ENCODE measurements at places on chromosomes 5 and 9.

DNA sequence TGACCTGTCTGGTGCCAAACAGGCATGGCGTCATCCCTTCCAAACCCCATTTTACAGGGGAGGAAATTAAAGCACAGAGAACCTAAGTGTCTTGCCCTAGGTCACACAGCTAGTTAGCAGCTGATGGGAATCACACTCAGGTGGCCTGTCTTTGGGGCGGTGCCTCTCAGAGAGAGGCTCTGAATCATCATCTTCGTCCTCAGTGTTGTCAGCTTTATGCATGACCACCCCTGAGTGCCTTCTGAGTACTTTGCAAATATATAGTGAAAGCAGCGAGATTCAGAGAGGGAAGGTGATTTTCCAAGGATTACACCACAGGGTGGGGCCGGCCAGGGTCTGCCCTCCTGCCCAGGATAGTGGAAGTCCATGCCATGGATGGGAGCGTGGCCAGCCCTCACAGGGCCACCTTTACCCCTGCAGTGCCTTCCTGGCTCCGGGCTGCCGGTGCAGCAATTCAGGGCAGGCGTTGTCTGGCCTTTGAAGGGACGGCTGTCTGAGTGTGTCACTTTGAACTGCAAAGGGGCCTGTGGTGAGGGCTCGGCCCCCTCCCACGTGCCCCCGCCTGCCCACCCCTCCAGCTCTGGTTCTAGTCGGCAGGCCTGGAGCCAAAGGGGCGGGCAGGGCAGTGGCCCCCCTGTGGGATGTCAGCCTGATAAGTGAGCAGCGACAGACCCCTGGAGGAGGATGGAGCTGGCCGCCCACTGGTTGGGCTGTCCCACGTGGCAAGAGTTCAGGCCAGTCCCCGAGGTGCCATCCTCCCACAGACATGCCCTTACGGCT, 16.9 kb downstream of the LMX1B start:
- DNase-seq, result no peak

GRCh38 chr5:172194985-172195774, 1.2 kb downstream of the EFCAB9 start:
- DNase-seq, result peak; percentile 49

- peak; percentile 68 for DNase-seq
Observed at GRCh38 chr5:135535820-135536801, at the start of gene NEUROG1. Gene NEUROG1 (minus strand): TSS chr5:135535964. CDS start chr5:135535690, 274 bp downstream.

- DNase-seq, result no peak
Observed at GRCh38 chr5:1493941-1494340, 29.8 kb downstream of the LPCAT1 start.

GRCh38 chr5:137598399-137598798, 99.3 kb upstream of the SPOCK1 start:
- no peak for DNase-seq

DNA sequence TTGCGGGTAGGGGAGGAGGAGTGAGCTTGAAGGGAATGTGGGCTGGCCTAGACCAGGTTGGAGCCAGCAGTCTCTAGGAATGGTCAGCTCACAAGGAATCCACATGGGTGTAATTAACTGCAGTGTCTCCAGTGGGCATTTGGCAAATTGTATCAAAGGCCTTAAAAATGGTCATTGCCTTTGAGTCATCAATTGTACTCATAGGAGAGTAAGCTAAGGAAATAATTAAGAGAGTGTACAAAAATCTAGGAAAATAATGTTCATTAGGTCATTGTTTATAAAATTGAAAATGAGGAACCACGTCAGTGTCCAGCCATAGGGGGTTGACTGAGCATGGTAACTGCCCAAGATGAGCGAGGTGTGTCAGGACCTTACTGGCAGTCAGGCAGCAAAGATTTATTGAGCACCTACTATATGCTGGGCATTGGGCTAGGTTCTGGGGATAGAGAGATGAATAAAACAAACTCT, 29.8 kb upstream of the RPL26L1 start:
- no peak for DNase-seq

- DNase-seq, result no peak
Observed at GRCh38 chr5:87169300-87169991, 98.2 kb upstream of the RASA1 start.

DNA sequence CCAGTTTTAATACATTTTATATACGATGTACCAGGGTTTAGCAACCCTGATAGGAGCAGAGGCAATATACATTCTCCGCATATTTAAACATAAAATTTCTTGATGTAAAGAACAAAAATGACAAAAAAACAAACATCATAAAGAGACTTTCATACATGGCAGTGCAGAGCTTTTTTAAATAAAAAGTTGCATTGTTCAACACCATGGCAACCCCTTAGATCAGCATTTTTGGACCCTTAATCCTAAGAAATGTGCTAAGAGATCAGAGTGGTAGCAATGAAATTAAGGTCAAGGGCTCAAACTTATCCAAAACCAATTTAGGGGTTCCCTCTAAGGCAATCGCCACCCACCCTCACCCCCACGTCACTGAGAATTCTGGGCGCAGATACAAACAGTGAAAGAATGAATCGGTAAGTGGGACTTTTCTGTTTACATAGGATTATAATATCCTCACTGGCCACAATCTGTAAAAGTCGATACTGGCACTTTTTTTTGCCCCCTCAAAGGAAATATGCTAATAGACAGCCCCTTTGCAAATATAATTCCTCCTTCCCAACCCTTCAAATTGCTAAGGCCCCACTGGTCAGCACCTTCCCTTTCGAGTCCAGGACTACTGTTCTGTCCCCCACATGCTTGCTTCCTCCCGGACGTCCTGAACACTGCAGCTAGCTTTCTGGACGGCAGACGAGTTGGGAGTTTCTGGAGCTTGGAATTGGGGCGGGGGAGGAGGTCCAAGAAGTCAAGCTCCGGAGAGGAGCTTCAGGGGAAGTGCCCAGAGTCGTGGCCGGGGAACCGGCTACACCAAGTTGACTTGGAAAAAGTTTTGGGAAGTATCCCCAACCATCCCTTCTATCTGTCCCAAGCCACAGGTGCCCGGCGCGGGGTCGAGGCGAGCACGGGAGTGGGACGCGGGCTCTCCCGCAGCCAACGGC, 2.2 kb downstream of the GAS1 start:
- peak; percentile 73 for DNase-seq

- DNase-seq, result no peak
Observed at GRCh38 chr9:27431543-27432147, 92.4 kb upstream of the IFNK start.

- DNase-seq, result no peak
Observed at GRCh38 chr5:27472871-27473270, 434.5 kb upstream of the CDH9 start.

DNA sequence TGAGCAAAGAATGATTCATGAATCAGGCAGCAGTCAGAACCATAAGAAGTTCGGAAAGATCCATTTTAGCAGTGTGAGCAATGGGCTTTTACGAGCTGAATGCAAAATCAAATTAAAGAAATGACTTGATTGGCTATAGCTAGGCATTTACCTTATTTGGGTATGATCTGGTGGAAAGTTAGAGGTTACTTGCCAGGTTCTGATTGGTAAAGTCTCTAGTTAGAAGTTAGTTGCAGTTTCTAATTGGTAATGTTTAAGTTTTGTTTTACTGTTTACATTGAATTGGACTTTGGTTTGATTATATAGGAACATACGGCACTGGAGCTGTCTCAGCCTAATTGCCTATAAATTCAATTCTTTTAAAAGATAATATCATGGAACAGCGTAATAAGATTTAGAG, 97.9 kb downstream of the ITGA1 start:
- DNase-seq, result no peak

GRCh38 chr5:112687306-112687705, 50.4 kb upstream of the APC start:
- DNase-seq, result no peak

DNA sequence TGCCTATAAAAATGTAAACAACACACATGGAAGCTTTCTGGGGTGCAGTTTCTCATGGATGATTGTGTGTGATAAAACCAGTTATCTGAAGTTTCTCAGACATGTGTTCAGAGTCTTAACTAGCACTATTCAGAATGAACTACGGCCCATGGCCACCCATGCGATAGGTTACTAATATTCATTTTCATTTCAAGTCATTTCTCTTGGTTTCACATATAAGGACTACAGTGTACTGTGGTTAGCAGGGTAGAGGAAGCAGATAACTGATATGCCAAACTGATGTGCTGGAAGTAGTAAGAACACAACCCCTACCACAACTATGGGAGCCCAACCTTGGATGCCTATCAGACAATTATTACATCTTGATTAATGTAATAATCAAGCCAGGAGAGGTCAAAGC, 372.1 kb downstream of the DTWD2 start:
- DNase-seq, result no peak

- DNase-seq, result peak; percentile 79
Observed at GRCh38 chr5:122908662-122909061, 63.2 kb downstream of the SNX24 start.

- no peak for DNase-seq
Observed at GRCh38 chr5:124438903-124439281, 307.5 kb downstream of the ZNF608 start.

- DNase-seq, result no peak
Observed at GRCh38 chr5:29367176-29367833, 1826.2 kb upstream of the CDH6 start.

DNA sequence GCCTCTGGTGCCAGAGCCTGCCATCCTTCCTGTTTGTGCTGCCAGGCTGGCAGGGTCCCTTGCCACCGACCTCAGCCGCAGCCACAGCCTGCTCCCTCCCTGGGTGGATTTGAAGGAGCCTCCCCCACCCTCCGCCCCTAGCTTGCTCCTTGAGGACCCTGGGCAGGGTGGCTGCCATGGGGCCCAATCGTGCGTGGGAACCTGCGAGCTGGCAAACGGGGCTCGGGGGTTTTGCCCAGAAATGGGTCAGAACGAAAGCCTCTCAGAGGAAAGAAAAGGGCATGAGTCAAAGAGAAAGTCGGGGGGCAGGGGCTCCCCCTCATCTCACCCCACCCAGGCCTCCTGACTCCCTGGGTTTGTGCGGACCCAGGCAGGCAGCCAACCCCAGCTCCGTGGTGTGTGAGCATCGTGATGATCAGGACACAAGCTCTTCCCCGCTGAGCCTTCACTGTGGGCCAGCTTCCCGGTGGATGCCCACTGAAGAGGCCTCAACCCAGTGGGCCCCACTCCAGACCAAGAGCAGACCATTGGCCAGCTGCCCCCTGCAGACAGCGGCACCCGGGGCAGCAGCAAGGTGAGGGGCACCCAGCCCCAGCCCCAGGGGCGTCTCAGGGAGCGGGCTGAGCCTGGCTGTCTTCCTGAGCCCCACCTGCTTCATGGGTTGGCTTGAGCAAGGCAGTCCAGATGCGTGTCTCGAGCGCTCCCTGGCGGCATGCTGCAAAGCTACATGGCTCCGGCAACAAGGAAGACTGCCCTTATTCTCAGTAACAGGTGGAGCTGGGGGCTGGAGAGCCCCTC, 3.0 kb upstream of the FUT7 start:
- peak; percentile 90 for DNase-seq

DNA sequence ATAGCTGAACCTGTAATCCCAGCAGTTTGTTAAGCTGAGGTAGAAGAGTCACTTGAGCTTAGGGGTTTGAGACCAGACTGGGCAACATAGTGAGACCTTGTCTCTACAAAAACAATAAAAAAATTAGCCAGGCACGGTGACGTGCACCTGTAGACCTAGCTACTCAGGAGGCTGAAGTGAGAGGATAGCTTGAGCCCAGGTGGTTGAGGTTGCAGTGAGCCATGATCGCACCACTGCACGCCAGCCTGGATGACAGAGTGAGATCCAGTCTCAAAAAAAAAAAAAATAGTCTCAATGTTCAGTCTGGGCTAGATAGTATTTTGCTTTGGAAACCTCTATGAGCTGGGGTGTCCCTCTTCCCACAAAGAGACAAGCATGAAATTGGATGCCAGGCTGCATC, 51.9 kb upstream of the IQGAP2 start:
- no peak for DNase-seq

- DNase-seq, result no peak
Observed at GRCh38 chr5:98784411-98784810, 10.9 kb downstream of the RGMB start.

DNA sequence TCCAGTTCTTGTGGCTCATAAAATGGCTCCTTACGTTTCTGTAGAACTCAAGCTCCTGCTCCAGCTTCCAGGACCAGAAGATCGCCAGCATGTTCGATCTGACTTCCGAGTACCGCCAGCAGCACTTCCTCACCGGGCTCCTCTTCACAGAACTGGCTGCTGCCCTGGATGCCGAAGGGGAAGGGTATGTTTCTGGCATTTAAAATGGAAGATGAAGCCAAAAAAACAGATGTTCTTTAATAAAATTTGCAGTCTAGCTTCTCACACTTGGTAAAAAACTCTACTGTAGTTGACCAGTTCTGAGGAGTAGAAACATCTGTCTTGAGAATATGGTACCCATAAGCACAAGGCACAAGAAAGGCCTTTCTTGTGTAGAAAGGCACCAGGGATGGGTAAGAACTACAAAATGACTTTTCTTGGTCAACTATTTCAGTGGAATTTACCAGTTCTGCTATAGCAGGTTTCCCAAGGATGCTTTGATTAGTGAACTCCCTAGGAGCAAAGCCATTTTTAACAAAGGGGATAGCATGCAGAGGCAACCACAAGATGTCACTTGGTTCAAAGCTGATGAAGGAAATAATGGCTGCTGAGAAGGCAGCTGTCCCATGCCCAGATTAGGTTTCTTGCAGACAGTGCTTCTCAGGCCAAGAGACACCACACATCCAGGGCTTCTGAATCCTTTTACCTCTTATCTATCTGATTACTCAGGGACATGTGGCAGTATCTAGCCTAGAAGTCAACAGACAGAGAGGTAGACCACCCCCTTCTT, 192.4 kb downstream of the DOCK8 start:
- DNase-seq, result no peak

- no peak for DNase-seq
Observed at GRCh38 chr9:123387686-123388085, 31.7 kb downstream of the CRB2 start.

GRCh38 chr9:128497824-128498610, 6.5 kb upstream of the GLE1 start:
- DNase-seq, result no peak

GRCh38 chr5:123865641-123866040, 353.7 kb downstream of the CSNK1G3 start:
- DNase-seq, result no peak

DNA sequence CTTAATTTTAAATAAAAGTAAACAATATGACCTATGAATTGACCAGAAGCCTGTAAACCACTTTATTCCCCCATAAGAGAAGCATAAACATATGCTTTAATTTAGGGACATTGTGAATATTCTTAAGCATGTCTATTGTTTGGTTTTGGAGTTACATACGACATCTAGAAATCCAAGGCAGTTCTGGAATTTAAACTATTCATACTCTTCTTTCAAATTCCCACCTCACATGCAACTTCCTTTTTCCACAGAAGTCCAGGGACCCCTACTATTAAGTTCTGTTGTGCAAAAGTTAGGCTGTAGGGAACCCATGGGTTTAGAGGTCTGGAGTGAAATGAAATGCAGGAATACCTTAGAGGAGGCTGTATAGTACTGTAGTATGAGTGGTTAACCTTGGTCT, 2.1 kb downstream of the RIC1 start:
- DNase-seq, result no peak

- no peak for DNase-seq
Observed at GRCh38 chr5:5492087-5492933, 69.8 kb downstream of the ICE1 start.

- no peak for DNase-seq
Observed at GRCh38 chr9:35842020-35842745, 13.2 kb downstream of the TMEM8B start.

DNA sequence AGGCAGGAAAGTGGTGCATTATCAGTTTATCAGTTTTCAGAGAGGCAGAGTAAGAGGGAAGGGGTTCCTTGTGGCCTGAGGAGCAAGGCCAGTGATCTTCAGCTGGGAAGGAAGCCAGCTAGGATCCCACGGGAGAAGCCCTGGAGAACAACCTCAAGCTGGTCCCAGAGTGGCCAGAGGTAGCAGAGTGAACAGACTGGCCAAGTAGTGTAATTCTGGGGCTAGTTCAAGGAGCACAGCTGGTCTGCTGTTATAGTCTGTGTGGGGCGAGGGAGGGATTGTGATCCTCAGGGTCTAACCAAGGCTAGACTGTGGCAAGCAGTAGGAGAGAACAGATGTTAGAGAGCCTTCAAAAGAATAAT, 164.6 kb downstream of the CARTPT start:
- DNase-seq, result no peak
